ENCODE measurements at places on chromosomes 16 and 17. TPM values are rescaled to one million over a fixed set of nuclear protein-coding genes. Genes with fewer than 3 reads are reported as not detected.

PRMT7 gene
- total RNA-seq = 88.8 TPM

NPIPA5 gene
- 0.45 TPM for total RNA-seq

VASN gene
- 11.2 TPM for total RNA-seq

TBC1D24 gene
- 13.0 TPM for total RNA-seq

MT3 gene
- total RNA-seq = 2.2 TPM

ZNF594 gene
- total RNA-seq = 5.8 TPM

GDPD3 gene
- total RNA-seq = 2.7 TPM

SLC6A4 gene
- total RNA-seq = 0.18 TPM

GALNS gene
- 51.9 TPM for total RNA-seq

ITGA3 gene
- total RNA-seq = 110 TPM

PRR11 gene
- 3.8 TPM for total RNA-seq

NHLRC4 gene
- not detected for total RNA-seq

CD300A gene
- 8.0 TPM for total RNA-seq

INCA1 gene
- total RNA-seq = 6.1 TPM

KPNA2 gene
- total RNA-seq = 4.9 TPM

MYADML2 gene
- not detected for total RNA-seq

ATP1B2 gene
- 0.55 TPM for total RNA-seq

FOXL1 gene
- total RNA-seq = 3.0 TPM

CTRB1 gene
- total RNA-seq = not detected

IL17C gene
- total RNA-seq = not detected

PLA2G10 gene
- 1.6 TPM for total RNA-seq

LPCAT2 gene
- 10.1 TPM for total RNA-seq

ZFP3 gene
- total RNA-seq = 6.6 TPM

WNK4 gene
- total RNA-seq = 16.3 TPM

SLC12A4 gene
- 12.7 TPM for total RNA-seq

PLCG2 gene
- 14.1 TPM for total RNA-seq

C17orf75 gene
- total RNA-seq = 7.5 TPM

TMEM132E gene
- total RNA-seq = not detected

CCL16 gene
- not detected for total RNA-seq

COX11 gene
- total RNA-seq = 19.8 TPM

CDK5R1 gene
- total RNA-seq = 0.45 TPM

GRAP gene
- total RNA-seq = 1.3 TPM

PRSS8 gene
- 125 TPM for total RNA-seq

SOX9 gene
- 69.5 TPM for total RNA-seq

RPH3AL gene
- total RNA-seq = 16.0 TPM

TBX6 gene
- total RNA-seq = 25.0 TPM

ZNF469 gene
- 6.2 TPM for total RNA-seq
